Stimulated activated CD8-positive, alpha-beta memory T cell treated with anti-CD3 and anti-CD28 coated beads, Interleukin-4, amount 100 ng/mL, for 1 hour (primary cell): ENCODE measurements at places on chromosomes 6 and 20.

DNA sequence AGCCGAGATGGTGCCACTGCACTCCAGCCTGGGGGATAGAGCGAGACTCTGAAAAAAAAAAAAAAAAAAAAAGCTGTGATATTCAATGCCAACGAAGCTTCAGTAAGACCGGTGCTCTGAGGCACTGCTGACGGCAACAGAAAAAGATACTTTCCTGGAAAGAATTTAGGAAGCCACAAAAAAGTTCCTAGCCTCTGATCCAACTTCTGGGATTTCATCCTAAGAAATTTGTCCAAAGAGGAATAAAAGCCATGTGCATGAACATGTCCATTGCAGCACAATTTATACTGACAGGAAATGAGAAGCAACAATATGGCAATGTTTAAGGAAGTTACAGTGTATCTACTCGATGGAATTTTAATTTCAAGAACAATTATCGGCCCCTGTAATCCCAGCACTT lies 24.5 kb upstream of the CARMIL1 start:
- no peak for DNase-seq

DNA sequence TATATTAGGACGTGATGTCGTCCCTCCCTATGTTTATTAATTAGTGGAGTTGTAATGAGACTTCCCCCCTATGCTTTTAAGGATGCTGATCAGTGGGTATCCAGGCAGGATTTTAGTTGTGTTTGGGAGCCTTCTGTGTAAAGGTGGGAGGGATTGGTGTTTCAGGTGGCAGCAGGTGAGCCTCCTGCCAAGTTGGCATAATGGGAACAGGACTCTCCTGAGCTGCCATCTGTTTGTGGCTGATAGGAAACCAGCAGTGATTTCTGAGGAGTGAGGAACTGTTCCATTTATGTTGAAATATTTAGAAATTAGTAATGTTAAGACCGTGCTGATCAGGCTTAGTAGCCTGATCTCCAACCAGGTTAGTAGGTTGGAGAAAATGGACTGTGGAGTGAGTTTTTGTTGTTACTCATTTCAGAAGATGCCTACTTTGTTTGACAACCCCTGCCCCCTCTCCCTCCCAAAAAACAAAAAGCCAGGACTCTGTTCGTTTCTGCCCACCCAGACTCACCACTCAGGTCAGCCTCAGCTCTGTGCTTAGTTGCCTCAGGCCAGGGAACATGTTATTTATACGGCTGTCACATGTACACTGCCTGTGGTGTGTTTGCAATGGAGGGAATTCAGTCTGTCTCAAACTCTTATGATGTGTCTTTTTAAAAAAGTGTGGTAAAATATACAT lies 55.4 kb upstream of the TULP4 start:
- DNase-seq: no peak

GRCh38 chr6:115905471-115905870 lies 155.2 kb downstream of the FRK start:
- DNase-seq: no peak

- DNase-seq: no peak
These were observed 107.3 kb downstream of the UST start for GRCh38 chr6:148854096-148854495.

GRCh38 chr6:129163551-129163950 lies 280.6 kb downstream of the LAMA2 start:
- no peak for DNase-seq

- no peak for DNase-seq
These were observed 82.5 kb upstream of the BHLHE23 start for GRCh38 chr20:63089051-63089907.

GRCh38 chr6:112223070-112223861 lies 31.1 kb downstream of the LAMA4 start:
- DNase-seq: no peak

DNA sequence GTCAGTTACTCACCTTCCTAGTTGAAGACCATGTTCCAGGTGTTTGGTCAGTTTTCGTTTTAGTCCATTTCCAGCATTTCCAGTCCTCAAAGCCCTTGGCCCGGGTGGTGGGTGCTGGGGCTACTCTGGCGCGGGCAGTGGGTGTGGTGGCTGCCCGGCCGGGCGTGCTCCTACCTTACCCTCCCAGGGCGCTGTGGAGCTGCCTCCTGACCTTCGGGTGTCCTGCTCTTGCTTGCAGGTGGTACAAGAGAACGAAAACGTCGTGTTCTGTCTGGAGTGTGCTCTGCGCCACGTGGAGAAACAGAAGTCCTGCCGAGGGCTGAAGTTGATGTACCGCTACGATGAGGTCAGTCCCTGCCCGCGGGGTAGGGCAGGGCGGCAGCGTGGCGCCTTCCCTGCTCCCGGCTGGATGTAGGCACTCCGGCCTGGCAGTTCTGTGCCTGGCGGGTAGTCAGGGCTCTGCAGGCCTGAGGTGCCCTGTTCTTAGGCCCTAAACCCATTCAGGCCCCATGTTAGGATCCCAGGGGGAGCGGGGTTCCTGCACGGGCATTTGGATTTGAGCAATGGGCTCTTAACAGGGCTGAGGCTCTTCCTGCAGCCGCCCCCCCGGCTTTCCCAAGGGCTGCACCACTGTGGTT lies 145.8 kb downstream of the DTNBP1 start:
- no peak for DNase-seq

DNA sequence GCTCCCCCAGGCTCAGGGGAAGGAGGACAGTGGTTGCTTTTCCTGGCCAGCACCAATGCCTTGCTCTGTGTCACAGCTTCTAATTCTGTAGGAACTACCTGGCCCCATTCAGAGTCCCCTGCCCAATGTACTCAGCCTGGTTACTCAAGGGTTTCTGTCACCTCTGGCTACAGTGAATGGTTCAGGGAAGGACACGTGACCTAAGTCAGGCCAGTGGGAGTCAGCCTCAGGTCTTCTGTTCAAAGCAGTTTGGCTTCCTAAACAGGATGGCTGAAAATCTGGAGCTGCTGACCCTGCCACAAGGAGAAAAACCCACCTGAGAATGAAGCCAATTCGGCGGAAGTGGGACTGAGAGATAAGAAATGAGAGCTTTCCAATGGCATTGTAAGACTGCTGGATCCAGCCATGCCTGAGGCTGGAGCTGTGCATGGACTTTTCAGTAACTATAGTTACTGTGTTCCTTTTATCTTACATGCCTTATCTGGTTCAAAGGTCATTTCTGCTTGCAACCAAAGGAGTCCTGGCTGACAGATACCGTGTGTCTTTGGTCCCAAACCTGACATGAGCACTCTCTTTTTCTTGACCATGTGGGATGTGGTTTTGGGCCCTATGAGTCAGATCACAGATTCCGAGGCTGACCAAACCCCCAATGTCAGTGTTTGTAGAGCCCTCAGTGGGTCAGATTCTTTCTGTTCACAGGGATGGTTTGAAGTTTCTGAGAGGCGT lies 104.3 kb downstream of the SULF2 start:
- DNase-seq: no peak

GRCh38 chr6:52686878-52687699 lies 16.2 kb downstream of the TMEM14A start:
- DNase-seq: no peak

- DNase-seq: no peak
These were observed 620.4 kb upstream of the MANEA start for GRCh38 chr6:94956910-94957309.

- no peak for DNase-seq
These were observed 35.6 kb downstream of the UTRN start for GRCh38 chr6:144320741-144321140.

GRCh38 chr20:58753922-58754551 lies 61.4 kb downstream of the NPEPL1 start:
- DNase-seq: no peak

GRCh38 chr6:137570393-137570792 lies 76.2 kb upstream of the OLIG3 start:
- DNase-seq: no peak

DNA sequence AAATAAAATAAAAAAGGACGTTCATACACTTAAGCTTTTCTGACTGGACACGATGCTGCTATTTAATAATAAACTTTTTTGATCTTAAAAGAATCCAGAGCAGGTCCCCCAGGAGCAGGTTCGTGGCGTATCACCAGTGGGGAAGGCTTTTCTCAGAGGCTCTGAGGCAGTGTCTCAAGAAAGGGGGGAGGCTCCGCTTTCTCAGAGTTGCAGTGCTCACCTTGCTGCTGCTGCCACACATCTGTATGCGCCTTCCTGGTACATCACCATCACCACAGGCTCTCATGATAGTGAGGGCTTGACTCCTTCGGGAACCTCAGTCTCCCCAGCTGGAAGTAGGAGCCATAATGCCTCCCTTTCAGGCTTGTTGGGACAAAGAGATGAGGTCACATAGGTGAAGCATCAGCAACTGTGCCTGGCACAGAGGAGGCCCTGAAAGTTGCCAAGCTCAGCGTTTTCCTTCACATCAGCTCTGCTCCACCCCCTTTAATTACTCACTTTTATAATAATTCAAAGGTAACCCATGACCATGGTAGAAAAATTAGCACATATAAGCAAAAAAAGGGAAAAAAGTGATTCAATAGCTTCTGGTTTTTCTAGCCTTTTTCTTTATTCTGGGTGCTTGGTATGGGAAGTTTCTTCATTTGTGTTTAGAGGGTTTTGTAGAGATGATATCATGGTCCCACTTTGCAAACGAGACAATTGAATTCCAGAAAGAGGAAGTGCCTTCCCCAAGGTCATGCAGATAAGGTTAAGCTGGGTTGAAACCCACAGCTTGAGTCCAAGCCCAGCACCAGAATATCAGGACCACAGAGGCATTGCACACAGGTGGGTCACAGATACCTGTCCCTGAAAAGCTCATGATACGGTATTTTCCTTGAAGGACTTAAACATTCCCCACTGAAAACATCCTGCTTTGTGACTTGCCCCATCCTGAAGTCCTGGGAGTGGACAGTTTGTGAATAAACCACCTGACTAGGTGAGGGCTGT lies 24.5 kb downstream of the SRSF3 start:
- no peak for DNase-seq

DNA sequence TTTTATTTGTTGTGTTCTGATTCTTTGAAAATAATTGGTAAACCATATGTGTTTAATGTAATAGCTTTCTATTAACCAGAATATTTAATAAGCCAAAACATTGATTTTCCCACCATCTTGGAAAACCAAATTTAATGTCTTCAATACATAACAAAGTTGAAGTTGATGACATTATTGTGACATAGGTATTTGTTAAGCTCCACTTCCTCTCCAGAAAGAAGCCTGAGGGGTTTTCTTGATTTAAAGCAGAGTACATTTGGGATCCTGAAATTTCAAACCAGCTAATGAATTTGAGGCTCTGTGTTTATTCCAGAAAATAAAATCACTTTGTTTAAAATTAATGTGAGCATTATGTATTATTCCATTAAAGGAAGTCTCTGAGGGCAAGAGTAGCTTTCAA lies 106.3 kb downstream of the PERP start:
- no peak for DNase-seq

DNA sequence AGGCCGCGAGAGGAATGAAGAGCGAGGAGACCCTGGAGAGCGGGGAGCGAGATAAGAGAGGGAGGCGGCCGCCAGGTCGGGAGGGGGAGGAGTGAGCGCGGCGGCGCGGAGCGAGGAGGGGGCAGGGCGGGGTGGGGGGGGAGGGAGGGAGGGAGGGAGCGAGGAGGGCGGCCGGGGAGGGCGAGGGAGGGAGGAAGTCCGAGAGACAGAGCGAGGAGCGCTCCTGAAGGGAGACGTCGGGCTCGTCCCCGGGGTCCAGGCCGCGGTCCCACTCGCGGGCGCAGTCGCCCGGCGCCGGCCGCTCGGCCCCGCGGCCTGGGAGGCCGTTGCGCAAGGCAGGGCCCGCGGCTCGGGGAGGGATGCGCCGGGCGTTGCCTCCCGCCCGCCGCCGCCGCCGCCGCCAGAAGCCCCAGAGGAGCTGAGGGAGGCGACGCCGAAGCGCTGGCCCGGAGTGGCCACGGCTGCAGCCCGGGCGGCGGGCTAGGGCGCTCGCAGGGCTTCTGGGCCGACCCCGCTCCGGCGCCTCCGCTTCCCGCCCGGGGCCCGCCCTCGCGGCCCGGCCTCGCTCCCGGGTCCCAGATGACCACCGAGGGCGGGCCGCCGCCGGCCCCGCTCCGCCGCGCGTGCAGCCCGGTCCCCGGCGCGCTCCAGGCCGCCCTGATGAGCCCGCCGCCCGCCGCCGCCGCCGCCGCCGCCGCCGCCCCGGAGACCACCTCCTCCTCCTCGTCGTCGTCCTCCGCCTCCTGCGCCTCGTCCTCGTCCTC lies at the start of gene FOXF2:
Gene FOXF2, plus strand, starts transcription at position 208 of the 764 bp plus-strand sequence. Its CDS starts 372 bp downstream, at position 580.
- no peak for DNase-seq
